ENCODE measurements at places on chromosomes 12 and 14.

DNA sequence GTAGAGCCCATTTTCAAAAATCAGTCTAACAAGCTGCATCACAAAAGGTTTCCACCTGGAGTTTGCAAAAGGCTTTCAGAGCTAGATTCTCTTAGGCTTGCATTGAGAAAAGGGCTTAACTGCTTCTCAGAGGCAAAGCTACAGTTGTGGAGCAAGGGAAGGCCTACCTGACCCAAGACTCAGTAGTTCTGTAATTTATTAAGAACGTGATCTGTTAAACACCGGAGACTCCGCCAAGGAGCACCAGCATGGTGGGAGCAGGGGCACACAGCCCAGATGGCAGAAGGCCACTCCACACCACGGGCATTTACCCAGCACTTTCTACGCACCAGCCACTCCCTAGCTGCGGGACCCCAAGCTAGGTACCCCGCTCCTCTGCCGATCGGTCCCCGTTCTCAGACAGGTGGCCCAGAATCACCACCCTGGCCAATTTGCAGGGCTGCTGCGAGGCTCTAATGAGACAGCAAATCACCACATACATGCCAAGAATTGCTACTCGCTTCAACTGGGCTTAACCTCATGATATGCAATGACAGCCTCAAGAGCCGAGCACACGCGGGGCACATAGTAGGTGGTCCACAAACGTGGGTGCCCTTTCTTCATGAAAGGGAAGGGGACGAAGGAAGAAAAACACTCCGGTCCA lies 1.5 kb downstream of the ITPK1 start:
- no peak for DNase-seq

GRCh38 chr14:99262977-99263448 lies 9.0 kb downstream of the BCL11B start:
- DNase-seq = no peak

DNA sequence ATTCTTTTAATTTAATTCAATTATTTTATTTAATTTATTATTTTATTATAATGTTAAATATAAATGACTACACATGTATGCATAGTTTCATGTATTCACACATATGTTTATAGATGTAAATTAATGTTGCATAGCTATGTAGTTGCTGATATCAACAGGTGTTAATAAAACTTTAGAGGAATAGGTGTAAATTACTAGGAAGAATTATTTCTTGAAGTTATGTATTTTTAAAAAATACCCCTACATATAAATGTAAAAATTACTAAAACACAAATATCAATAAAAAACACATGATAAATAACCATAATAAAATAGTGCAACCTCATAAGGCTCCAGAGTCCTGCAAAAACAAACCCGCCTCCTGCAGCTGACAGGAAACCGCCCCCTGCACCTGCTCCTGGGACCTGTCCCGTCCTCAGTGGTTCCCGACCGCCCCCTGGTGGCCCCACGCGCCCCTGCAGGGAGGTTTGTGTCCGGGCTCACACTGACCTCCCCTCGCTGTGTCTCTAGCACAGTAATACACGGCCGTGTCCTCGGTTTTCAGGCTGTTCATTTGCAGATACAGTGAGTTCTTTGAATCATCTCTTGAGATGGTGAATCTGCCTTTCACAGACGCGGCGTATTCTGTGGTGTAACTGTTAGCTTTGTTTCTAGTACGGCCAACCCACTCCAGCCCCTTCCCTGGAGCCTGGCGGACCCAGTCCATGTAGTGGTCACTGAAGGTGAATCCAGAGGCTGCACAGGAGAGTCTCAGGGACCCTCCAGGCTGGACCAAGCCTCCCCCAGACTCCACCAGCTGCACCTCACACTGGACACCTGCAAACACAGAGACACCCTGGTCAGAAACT lies 1264.0 kb downstream of the TMEM121 start:
- no peak for DNase-seq

DNA sequence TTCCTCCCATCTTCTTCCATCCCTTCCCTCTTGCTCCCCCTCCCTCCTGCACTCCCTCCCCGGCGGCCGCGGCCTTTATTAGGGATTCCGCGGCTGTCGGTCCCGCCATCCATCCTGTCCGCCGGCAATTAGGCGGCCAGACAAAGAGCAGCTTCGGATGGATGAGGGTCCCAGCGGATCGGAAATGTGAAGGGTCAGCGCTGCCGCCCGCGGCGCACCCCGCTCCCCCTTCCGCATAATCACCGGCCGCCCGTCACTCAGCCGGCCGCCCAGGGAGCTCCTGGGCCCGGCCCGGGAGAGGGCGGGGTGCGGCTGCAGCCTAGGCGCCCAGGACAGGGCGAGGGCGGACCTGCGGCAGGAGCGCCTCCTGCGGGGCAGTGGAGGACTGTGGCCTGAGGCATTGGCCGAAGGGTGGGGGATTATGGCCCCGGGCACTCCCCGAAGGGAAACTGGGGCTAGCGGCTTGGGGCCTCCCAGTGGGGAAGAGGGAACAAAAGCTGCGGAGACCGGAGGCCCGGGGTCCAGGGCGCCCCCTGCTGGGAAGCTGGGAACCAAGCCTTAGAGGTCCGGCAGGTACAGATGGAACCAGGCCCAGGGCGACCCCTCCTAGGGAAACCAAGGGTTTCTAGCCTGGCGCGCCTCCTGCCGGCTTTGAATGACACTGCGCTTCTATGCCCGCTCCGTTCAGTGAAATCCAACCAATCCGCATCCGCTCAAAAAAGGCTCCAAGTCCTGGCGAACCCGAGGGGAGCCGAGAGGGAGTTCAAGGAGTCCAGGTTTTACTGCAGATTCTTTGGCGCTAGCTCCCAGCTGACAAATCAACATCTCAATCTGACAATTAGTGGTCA lies 4.4 kb upstream of the DNAJC22 start:
- peak; percentile 76 for DNase-seq

DNA sequence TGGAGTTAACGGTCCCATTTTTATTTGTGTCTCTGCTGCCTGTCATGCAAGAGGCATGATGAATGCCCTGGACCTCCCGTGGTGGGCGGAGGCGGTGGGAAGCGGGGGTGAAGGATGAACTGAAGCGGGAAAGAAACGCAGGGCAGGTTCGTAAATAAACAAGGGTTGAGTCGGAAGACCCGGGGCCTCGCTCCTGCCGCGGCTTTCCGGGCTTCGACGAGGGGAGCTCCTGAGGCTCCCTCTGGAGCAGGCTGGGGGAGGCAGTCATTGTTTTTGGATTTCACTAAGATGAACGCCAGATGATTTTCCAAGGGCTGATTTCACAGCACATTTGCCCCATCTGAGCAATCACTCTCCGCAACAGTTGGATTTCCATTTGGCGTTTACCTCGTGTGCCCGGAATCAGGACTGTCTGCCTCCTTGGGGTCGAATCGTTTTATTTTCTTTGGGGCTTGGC lies 130.2 kb downstream of the SLC38A6 start:
- DNase-seq = peak; percentile 69

- DNase-seq = no peak
Observed at GRCh38 chr12:24955389-24955788, 6.5 kb upstream of the BCAT1 start.

GRCh38 chr12:26275313-26276131 lies 80.1 kb downstream of the SSPN start:
- DNase-seq = no peak

DNA sequence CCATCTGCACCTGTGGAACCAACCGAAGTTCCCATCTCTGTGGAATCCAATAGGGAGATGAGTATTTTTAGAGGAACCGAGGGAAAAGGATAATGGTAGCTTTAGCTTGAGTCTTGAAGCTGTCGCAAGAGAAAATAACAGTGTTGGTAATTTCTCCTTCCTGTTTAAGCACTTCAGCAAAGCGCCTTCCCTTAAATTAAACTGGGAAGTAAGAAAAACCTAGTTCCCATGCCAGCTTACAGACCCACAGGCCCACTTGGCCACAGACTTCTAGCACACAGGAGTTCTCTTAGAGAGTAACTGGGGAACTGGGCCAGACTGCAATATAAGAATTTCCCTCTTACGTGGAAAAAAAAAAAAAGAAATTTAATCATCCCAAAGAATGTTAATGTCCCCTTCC lies 223.8 kb downstream of the EFCAB11 start:
- no peak for DNase-seq

GRCh38 chr14:40656311-40656710 lies 950.4 kb upstream of the LRFN5 start:
- DNase-seq = no peak

DNA sequence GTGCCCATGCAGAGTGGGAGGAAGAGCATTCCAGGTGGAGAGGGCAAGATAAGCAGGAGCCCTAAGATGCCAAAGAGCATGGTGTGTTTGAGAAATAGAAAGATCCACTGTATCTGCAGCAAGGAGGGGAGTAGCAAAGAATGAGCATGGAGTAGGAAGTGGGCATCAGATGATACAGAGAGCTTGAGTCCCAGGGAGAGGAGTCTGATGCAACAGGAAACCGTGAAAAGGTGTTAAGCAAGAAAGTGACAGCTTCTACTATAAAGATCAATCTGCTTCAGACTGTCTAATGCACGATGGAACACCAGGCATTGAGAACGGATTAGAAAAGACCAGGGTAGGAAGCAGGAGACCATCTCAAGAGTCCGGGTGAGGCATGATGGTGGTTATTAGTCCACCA lies 12.3 kb upstream of the GPRC5D start:
- DNase-seq = no peak
